ENCODE measurements at places on chromosomes 2 and 18. TPM values are rescaled to one million over a fixed set of nuclear protein-coding genes. Genes with fewer than 3 reads are reported as not detected.

The RAB31 gene
- total RNA-seq: 51.2 TPM

The HOXD10 gene
- total RNA-seq: not detected

The NGEF gene
- total RNA-seq: 65.0 TPM

The SLC4A5 gene
- 3.2 TPM for total RNA-seq

The TMEM178A gene
- 24.2 TPM for total RNA-seq

The ADI1 gene
- total RNA-seq: 11.5 TPM

The CPS1 gene
- 3.2 TPM for total RNA-seq

The NMUR1 gene
- 1.2 TPM for total RNA-seq

The SERPINB11 gene
- not detected for total RNA-seq

The HOXD9 gene
- not detected for total RNA-seq

The NEU2 gene
- total RNA-seq: not detected

The CDH20 gene
- total RNA-seq: 20.8 TPM

The ANKRD30BL gene
- 21.7 TPM for total RNA-seq

The REG3A gene
- not detected for total RNA-seq

The NAT8 gene
- not detected for total RNA-seq

The CFAP221 gene
- 25.4 TPM for total RNA-seq

The CRYBA2 gene
- total RNA-seq: not detected

The SLC39A10 gene
- total RNA-seq: 170 TPM

The TFPI gene
- 85.3 TPM for total RNA-seq

The SLC4A3 gene
- total RNA-seq: 50.5 TPM

The OTX1 gene
- total RNA-seq: 2.8 TPM

The SFTPB gene
- total RNA-seq: not detected

The PLEK gene
- 3.7 TPM for total RNA-seq

The REG1B gene
- not detected for total RNA-seq

The ST8SIA5 gene
- total RNA-seq: 7.8 TPM

The TRIB2 gene
- total RNA-seq: 205 TPM

The FBXO36 gene
- total RNA-seq: 12.7 TPM

The PSD4 gene
- 4.4 TPM for total RNA-seq

The SPIRE1 gene
- total RNA-seq: 69.0 TPM

The DNAJC5G gene
- 0.23 TPM for total RNA-seq

The HOXD12 gene
- not detected for total RNA-seq

The CDH2 gene
- total RNA-seq: 216 TPM

The AUP1 gene
- total RNA-seq: 48.2 TPM

The IHH gene
- 0.69 TPM for total RNA-seq

The MOGAT1 gene
- not detected for total RNA-seq

The ALK gene
- total RNA-seq: 21.0 TPM

The PER2 gene
- 5.1 TPM for total RNA-seq

The GAL3ST2 gene
- 0.69 TPM for total RNA-seq

The ITGA4 gene
- total RNA-seq: 5.3 TPM

The CBLN2 gene
- total RNA-seq: 127 TPM
